ENCODE measurements at places on chromosomes 4 and X. TPM values are rescaled to one million over a fixed set of nuclear protein-coding genes. Genes with fewer than 3 reads are reported as not detected.

The GPC3 gene
- polyA plus RNA-seq = 14.1 TPM

The JCHAIN gene
- 2.9 TPM for polyA plus RNA-seq

The CACNA1F gene
- polyA plus RNA-seq = 0.10 TPM

The FANCB gene
- polyA plus RNA-seq = 0.17 TPM

The CPEB2 gene
- polyA plus RNA-seq = 6.7 TPM

The JADE3 gene
- polyA plus RNA-seq = 4.9 TPM

The SSX4B gene
- polyA plus RNA-seq = not detected

The RAI2 gene
- polyA plus RNA-seq = 72.7 TPM

The TDO2 gene
- polyA plus RNA-seq = 0.61 TPM

The PNMA5 gene
- not detected for polyA plus RNA-seq

The NPY1R gene
- 2.1 TPM for polyA plus RNA-seq

All from adipose tissue (tissue), 3 donors.